ENCODE measurements at places on chromosomes 4 and X.
A peak's percentile ranks its signal among the peaks of the same experiment; 100 is the strongest.

DNA sequence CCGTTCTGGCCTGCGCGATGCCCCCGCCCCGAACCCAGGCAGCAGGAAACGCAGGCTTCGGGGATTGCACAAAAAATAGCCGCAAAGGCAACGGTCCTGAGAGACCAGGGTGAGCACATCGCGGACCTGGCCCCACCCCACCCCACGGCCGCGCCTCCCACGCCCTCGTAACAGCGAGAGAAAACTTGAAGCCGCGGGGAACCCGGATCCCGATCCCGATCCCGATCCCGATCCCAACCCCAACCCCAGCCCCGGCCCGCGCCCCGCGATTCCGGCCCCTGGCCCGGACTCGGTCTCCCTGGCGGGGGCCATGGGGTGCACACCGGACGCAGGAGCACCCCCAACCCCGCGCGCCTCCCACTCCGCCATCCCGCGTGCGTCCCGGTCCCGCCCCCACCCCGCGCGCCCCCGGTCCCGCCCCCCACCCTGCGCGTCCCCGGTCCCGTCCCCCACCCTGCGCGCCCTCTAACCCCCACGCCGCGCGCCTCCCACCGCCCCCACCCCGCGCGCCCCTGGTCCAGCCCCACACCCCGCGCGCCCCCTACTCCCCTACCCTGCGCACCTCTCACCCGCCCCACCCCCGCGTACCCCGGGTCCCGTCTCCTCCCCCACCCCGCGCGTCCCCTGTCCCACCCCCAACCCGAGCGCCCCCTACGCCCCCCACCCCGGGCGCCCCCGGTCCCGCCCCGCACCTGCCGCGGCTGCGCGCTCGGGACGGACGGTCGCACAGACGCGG is 29.0 kb downstream of the NOP14 start:
- DNase-seq, result no peak

- no peak for DNase-seq
Observed at GRCh38 chr4:167854881-167855280, 237.5 kb upstream of the ANXA10 start.

DNA sequence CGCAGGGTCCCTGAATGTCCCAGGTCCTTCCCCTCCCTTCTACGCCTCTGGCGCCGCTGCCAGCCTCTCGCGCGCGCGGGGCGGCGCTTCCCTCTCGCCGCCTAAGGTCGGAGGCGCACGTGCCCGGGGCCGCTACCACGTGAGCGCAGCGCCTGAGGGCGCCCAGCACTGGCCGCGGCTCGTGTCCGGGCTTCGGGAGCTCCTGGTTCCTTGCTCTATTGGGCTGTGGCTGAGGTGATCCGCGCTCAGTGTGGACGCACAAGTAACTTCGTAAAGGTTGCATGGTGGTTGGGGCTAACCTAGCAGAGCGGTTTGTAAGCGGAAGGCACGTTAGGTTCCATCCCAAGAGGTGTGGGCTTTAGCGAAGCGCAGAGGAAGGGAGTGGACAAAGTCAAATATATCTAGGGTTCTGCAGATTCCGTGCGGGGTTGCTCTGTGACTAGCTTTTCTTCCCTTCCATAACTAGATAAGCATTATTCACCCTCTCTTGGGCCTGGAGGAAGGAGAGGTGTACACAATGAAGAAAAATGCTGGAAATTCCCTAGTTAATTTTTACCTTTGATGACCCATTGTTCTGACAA is 1.8 kb downstream of the TLL1 start:
- DNase-seq, result no peak

DNA sequence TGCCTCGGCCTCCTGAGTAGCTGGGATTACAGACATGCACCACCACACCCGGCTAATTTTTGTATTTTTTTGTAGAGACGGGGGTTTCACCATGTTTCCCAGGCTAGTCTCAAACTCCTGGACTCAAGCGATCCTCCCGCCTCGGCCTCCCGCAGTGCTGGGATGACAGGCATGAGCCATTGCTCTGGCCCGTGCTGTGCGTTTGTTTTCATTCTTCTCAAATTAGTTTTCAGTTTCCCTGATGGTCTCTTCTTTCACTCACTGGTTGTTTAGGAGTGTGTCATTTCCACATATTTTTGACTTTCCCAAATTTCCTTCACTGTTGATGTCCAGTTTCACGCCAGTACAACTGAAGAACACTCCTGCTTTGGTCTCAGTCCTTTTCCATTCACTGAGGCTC is 31.8 kb downstream of the SH3TC1 start:
- DNase-seq, result no peak

GRCh38 chr4:6340446-6341015 is 70.9 kb downstream of the WFS1 start:
- DNase-seq, result no peak

DNA sequence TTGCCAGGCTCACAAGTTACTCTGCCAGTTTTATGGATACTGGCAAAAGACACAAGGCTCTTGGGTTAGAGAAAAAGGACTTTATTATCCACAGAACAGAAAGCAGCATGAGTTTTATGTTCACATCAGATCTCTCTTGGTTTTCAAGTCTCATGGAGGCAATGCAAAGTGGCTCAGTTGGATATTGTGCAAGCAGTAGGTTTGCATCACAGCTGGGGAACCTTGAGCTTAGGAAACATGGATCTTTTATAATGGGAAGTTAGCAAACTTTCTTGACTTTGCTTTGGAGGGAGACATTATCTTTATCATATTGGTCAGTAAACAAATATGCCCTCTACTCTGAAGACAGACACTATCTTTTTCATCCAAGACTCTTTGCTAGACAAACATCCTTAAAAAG is 109.2 kb upstream of the GRPR start:
- no peak for DNase-seq

GRCh38 chrX:13899607-13900006 is 82.7 kb upstream of the GPM6B start:
- no peak for DNase-seq

DNA sequence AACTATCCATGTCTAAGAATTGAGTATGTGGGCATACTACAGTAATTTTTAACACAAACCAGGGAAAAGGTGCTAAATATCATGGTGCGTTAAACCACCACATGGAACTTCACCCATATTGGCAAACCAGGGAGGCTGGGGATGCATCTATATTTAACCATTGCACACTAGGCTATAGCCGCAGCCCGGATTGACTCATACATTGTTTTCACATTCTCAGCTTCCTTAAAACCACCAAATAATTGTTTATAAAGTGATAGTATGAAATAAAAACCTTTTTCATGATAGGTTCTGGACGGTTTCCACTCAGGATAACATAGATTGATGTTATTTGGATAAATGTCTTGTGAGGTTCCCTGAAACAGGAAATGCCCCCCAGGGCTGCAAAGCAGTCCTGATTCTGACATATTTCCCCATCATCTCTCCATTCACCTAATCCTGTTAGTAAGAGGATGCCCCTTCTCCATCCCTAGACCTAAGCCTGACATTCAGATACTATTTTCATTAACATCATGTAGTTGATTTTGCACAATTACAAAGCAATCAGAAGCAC is 7.9 kb downstream of the COL25A1 start:
- DNase-seq, result no peak

- no peak for DNase-seq
Observed at GRCh38 chrX:148904421-148905111, 404.1 kb downstream of the AFF2 start.

GRCh38 chr4:168791376-168791775 is 218.7 kb downstream of the CBR4 start:
- no peak for DNase-seq

DNA sequence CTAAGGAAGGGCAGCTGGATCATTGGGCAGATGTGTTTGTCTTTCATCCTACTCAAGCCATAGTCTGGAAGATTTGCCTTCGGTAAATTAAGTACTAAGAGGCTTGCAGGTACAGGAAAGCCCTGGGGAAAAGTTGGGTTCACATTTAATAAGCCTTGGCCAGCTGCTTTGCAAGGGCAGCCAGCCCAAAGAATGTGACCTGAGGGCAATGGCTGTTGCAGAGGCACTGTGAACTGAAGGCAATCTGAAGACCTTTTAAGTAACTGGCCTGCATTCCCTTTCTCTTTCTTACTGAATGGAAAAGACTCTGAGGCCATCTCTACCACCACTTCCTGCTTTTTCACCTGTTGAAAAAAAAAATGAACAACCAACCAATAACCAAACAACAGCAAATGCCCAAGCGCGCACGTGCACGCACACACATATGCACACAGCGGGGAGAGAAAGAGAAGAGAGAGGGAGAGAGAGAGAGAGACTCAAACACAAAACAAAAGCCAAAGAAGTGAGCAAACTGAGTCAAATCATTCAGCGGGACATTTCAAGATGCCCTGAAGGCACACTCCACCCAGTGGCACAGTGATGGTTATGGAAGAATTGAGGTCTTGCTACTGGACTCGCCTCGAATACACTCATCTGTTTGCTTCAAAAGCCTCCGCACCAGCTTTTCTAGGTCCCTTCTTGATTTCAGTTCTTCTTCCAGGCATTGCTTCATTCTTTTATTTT is 19.6 kb downstream of the CD40LG start:
- DNase-seq, result no peak

- DNase-seq, result no peak
Observed at GRCh38 chrX:68534691-68535090, 35.8 kb downstream of the YIPF6 start.

DNA sequence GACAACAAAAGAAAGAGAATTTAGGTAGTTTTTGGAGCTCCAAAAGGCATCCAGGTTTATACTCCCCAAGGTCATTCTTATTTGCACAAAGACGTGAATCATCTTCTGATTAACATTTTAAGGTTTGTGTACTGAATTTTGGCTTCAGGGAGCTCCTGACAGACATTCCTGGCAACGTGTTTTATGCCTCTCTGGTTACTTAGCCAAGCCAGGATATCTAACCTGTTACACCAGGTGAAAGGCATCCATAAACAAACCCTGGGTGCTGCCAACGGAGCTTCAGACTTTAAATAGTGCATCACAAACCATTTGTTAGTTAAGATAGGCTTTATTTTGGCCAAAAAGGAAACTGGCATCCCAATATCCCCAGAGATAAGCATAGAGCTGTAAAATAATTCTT is 997.3 kb downstream of the ARAP2 start:
- no peak for DNase-seq

DNA sequence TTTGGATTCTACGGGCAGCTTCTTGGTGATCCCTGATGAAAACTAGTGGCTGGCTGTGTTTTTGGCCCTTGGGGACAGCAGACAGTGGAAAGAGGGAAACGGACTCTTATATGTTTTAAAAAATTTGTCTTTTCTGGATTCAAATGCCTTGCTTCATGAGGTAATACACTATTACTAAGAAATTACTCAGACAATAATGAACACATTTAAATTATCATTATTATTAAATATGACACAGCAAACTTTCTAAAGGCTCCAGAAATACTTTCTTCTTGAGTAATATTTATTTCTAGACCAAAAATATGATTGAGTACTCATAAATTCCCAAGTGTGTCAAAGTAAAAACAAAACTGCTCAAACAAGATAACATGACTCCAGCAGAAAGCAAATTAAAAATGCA is 520.7 kb upstream of the AADAT start:
- DNase-seq, result no peak

GRCh38 chrX:40504801-40505605 is 75.8 kb upstream of the ATP6AP2 start:
- no peak for DNase-seq

DNA sequence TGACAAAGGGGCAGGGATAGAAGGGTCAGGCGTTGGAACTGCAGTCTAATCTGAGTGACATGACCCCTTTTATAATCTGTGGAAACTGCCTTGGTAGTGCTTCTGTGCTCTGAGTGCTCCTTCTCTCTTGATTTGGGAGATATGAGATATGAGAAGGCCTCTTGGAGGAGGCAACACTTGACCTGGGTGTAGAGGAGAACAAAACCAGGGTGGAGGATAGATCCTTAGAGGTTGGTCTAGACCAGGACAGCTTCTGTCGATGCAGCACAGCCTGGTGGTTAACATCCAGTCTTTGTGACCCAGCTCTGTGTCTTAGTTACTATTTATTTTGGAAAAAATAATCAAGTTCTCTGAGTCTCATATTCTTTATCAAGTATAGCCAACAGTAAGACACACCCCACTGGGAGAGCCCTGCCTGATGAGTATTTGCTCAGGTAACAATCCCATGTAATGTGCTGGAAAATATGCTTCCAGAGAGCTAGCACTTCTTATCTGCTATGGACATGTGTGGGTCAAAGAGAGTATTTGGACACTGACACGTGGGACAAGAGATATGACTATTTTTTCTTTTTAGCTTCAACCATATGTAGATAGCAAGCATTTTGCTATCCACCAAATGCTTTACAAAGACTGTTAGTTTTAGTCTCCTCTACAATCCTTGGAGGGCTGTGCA is 9.1 kb downstream of the USP51 start:
- no peak for DNase-seq

- DNase-seq, result no peak
Observed at GRCh38 chr4:140466146-140466545, 31.9 kb downstream of the MGAT4D start.

- no peak for DNase-seq
Observed at GRCh38 chr4:144633215-144633614, 12.7 kb upstream of the HHIP start.

DNA sequence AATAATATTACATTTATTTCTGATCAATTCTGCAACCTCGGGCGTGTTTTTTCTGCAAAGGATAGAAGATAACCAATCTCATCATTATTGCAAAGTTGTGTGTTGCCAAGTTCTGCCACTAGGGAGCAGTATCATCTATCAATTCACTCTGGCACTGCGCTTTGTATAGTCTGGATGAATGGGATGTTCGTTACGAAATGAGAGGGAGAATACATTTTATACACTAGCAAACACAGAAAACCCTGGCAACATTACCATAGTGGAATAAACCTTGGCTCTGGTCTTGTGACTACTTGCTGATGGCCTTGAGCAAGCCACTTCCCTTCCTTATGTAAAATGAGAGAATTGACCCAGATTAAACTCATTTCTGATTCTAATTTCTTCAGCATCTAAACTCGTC is 97.5 kb upstream of the ZNF518B start:
- DNase-seq, result peak; percentile 25

DNA sequence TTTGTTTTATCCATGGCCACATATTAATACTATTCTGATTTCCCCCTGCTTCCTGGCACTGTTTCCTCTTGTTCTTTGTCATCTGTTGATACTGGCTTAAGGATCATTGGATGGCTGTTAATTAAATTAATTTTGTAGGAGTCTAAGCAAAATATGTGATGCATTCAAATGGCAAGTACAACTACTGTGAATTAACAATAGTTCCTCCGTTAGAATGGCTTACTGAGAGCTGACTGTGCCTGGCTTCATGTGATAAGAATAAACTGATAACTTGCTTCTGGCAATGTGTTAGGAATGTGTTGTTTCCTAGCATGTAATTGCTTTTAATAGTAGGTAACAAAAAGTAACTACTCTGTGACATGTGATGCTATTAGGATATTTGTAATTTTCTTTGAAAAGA is 98.5 kb downstream of the RPA4 start:
- DNase-seq, result no peak

DNA sequence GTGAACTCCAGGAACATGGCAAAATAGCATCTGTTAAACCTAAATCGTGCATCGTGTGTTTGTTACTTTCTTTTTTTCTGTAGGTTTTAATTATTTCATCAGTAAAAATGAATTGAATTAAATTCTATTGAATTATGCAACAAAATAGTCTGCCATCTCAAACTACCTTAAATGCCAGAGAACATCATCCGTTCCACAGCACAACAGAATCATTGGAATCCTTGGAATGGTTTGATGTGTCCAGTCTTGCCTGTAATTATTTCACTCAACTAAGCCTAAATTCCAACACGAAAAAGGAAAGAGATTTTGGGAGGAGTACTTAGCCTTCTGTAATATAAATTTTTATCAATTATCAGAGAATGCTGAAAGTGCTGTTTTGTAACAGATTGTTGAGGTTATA is 17.1 kb upstream of the SLC7A11 start:
- DNase-seq, result no peak
